ENCODE measurements at places on chromosomes 6 and 20.

- no peak for DNase-seq
These were observed 39.5 kb downstream of the ZDHHC14 start for GRCh38 chr6:157420497-157420896.

DNA sequence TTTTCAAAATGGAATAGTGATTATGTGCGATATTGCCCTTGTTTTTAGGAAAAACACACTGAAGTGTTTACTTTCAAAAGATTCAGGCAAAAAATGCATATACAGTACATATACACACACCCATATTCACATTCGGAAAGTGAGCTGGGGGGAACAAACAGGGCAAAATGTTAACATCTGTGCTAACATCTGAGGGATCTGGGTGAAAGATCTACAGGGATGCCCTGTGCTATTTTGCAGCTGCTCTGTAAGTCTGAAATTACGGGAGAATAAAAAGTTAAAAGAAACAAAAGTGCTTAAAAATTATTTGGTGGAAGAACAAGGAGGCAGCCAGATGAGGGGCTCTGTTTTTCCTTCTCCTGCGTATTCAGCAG is 860 bp downstream of the CST3 start:
- no peak for DNase-seq

- no peak for DNase-seq
These were observed 1.5 kb downstream of the CCND3 start for GRCh38 chr6:41939848-41940758.

- DNase-seq, result no peak
These were observed 31.0 kb downstream of the TOMM6 start for GRCh38 chr6:41818271-41819054.

DNA sequence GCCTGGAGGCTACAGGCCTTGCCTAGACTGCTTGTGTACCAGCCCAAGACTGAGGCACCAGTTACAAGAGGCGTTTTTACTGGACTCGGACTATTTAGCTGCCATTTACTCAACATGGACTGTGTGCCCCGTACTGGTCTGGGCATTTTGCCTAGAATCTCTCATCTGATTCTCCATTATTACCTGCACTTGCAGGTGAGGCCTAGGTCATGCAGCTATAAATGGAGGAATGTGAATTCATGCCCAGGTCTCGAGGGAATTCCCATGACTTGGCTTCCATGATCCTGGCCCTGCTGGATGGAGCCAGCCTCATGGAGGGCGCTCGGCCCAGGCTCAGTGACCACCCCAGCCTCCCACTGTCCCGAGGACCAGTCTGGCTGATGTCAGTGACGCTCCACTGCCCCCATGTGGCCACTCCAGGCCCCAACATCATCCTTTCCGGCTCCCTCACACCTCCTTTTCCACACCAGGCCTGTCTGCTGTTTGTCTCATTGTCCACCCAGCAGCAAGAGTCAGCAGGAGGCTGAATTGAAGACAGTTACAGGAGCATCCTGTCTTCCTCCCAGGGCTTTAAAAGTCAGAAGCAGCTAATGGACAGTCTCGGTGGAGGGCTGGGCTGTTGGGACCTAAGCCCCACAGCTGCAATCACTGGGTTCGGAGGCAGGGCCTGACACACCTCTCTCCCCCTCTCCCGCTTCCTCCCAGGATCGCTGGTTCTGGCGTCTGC is 8.7 kb downstream of the MMP24OS start:
- DNase-seq, result no peak

Data from stimulated activated CD8-positive, alpha-beta memory T cell treated with anti-CD3 and anti-CD28 coated beads, Interleukin-2, amount 100 ng/mL, for 1 hour (primary cell).